ENCODE measurements at places on chromosomes 7 and 10. TPM values are rescaled to one million over a fixed set of nuclear protein-coding genes. Genes with fewer than 3 reads are reported as not detected.

GRCh38 chr7:110718503-110719205, 372.3 kb upstream of the LRRN3 start:
- no peak for DNase-seq

Gene WDFY4
- 2.0 TPM for total RNA-seq

DNA sequence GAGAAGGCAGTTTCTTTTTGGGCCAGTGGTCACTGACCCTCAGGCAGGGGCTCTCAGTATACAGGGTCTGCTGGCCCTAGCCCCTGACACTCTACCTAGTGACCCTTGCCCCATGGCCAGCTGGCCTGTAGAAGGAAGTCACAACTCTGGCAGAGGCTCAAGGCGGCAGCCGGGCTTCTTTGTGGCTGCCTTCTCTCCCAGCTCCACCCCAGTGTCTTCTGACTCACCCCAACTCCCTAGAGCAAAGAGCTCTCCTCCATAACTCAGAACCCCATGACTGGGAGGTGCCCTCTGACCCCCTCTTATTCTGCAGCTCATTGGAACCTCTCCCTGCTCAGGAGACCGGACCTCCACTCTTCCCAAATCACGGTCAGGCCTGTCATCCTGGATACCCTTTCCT, 358.2 kb downstream of the FGFR2 start:
- DNase-seq = no peak

DNA sequence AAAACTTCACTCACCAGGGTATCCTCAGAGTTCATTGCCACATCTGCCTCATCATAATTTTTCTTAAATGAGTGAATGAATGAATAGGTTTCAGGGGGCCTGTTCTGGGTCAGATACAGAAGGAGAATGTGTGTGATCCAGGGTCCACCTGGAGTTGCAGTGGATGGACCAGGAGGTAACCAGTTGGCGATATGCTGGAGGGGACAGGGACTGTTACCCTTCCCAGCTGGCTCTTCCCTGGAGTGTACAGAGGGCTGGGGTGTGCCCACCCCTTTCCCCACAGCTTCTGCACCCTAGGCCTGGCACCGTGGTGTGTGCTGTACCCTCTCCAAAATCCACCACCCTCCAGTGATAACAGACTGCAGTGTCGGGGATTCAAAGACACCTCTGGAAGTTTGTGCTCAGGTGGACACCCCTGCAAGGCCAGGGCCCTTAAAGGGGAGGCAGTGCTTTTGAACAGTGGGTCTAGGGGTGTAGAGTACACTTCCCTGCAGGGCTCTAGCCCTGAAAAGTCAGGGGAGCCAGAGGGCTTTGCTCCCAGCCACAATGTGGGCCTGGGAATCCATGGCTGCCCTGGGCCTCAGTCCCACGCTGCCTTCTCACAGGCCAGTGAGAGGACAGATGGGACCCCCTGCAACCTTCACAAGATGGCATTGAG, 134.4 kb upstream of the UNC5B start:
- peak; percentile 45 for DNase-seq

DNA sequence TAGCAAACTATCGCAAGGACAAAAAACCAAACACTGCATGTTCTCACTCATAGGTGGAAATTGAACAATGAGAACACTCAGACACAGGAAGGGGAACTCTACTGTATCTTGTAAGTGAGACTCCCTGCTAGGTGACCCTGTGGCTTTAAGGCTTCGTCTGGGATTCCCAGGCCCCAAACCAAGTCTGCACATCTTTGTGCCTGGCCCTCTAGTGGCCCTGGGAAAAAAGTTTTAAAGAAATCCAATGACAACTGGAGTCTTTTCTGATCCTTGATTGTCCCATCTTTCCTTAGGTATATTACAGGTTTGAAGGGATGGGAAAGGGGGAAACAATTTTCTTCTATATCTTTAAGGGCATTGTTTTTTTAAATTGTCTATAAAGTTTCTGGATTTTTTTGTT, 10.6 kb upstream of the LIPM start:
- no peak for DNase-seq

Gene NPTX2
- 0.20 TPM for total RNA-seq

DNA sequence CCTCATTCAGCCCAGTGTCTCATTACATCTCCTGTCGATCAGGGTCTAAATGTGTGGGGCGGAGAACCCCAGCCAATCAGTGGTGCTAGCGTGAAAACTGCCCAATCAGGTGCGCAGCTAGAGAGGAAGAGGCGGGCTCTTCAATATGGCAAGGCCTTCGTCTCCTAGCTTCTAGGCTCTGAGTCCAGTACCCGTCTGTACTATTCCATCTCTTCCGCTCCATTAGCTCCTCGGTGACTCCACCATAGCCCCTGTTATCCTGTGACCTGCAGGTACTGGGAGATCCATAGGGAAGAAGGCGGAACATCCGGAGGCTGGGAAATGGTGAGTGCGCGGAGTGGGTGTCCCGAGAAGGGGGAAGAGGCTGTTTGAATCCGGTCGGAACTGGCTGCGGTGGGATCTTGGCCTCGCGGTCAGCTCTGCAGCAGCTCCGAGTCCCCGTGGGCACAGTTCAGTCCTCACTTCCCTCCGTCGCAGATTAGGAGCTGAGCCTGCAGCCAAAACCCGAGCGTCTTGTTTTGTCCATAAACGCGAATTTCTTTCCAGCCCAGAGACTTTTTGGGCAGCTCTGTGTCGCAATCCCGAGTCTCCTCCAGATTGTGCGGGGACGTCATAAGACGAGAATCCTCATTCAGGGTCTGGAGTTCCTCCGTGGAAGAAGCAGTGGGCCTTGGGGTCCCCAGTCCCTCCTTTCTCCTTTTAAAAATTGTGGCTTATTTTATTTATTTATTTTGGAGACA, at the start of gene ZNF727:
ZNF727 (plus strand) TSS at position 134 of the 740 bp plus-strand sequence; CDS start at position 322, 188 bp downstream.
- DNase-seq = no peak

Gene UPK3B
- total RNA-seq = 5.0 TPM

- no peak for DNase-seq
Measured at GRCh38 chr10:101047961-101048892, 13.6 kb upstream of the KAZALD1 start.

DNA sequence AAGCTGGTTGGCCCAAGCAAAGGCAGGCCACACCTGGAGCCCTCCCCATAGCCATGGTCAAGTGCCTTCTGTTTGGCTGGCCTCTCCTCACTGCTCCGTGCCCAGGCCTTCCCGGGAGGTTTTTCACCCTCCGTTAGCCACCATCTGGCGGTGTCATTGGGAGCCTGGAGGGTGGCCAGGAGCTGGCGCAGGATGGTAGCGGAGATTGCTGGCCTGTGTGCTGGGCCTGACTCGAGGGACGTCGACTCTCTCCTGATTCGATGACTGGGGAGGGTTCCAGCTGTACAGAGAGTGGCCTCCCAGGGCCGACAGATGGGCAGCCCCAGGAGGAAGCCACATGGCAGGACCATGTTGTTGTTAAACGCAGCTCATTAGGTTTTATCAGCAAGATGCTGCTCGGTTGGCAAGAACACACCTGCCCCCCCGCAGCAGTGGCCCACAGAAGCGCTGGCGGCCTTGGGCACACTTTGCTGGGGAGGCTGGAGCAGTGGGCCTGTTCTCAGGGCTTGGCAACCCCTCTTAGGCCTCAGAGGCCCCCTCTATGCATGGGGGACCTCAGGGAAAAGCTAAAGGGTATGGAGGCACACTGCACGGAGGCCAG, 64.0 kb upstream of the CACUL1 start:
- DNase-seq = no peak

DNA sequence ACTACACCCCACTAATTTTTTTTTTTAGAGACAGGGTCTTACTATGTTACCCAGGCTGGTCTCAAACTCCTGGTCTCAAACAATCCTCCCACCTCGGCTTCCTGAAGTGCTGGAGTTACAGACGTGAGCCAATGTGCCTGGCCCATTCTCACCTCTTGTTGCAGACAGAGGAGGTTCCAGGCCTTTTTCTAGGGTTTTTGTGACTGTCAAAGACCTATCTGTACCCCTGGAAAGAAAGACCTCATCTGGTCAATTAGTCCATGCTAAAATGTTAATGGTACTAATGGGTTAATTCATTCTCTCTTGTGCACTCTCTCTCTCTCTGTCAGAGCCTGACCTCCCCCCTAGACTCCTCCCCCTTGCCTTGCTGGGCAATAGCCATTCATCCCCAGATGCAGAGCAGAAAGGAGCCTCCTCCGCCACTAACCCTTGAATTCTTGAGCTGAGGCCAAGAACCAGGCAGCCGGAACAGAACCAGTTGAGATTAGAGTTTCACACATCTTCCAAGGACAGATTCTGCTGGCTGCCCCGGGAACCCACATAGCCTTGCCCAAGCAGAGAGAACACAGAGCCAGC, 209.7 kb downstream of the SKIDA1 start:
- no peak for DNase-seq
